ENCODE measurements at places on chromosomes 13 and 19.
A peak's percentile ranks its signal among the peaks of the same experiment; 100 is the strongest.

GRCh38 chr13:112916296-112916695 is 52.7 kb upstream of the MCF2L start:
- no peak for DNase-seq

DNA sequence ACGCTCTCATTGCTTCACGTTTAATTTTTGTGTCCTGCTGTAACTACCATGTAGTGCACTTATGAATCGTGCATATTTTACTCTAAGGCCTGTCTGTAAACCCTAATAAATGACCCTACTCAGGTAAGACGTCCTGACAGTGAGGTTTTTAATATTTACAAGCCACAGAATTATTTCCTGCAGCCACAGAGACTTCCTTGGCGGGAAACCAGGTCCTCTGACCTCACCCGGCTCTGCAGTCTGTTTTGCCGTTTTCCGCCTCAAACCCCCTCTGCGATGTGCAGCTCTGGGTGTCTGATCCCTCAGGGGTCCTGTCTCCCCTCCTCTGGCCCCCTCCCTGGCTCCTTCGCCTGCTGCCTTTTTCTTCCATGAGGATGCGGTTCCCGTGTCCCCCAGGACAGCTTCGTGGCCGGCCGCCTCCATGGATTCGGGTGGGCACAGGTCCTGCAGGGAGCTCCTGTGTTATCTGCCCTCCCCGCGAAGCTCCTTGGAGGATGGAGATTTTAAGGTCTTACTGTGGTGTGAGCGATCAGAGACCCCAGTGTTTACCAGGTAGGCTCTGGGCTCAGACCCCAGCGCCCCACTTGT is 66.3 kb downstream of the MCF2L start:
- peak; percentile 41 for DNase-seq

DNA sequence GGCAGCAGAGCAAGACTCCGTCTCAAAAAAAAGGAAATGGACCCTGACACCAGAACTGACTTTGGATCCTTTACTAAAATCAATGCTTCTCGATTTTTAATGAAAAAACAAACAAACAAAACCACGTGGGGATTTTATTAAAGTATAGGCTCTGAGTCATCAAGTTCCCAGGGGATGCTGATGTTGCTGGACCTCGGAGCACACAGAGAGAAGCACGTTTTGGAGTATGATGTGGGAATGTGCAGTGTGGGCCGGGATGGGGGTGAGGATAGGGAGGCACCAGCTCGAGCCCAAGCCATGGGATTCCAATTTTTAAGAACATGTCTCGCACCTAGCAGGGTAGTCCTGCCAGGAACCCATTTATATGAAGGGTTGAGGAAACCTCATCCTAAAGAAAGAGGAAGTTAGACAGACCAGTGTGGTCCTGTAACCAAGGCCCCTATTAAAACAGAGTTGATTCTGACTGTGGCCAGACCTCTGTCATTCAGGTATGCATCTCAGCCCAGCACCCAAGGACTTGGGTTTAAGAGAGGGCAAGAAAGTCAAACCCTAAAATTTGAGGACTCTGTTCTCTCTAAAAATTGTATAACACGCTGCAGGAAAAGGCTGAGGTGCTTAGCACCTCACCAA is 6.4 kb downstream of the FLT1 start:
- DNase-seq: no peak

- DNase-seq: peak; percentile 86
Observed at GRCh38 chr19:32691952-32692726, 518 bp downstream of the NUDT19 start.

DNA sequence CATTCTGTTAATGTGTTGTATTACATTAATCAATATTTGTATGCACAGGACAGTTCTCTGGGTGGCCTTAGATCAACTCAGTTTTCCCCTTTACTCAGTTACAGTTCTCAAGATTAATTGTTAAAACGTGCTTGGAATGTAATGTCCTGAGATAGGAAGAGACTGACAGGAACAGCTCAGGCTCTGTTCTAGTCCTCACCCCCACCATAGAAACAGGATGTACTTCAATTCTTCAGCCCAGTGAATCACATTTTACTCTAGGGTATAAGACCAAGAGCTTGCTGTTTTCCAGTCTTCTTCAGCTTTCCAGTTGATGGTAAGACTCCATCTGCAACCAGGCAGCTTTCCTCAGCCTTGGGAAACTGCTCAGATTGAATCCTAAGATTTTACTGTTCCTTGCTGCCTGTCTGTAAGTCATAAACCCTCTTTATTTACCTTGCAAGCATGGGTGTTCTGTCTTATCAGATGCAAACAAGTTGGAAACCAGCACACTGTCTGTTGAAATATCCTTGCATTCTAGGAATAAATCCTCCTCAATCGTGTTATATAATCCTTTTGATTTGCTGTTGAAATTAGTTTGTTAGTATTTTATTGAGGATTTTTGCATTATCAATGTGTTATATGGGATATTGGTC is 836.9 kb upstream of the PCDH9 start:
- no peak for DNase-seq

GRCh38 chr13:111241862-111242261 is 78.6 kb upstream of the TEX29 start:
- DNase-seq: no peak

- no peak for DNase-seq
Observed at GRCh38 chr19:12751635-12752034, at the start of gene BEST2. BEST2 (plus strand) TSS chr19:12751791; CDS start chr19:12752593, 802 bp downstream.

DNA sequence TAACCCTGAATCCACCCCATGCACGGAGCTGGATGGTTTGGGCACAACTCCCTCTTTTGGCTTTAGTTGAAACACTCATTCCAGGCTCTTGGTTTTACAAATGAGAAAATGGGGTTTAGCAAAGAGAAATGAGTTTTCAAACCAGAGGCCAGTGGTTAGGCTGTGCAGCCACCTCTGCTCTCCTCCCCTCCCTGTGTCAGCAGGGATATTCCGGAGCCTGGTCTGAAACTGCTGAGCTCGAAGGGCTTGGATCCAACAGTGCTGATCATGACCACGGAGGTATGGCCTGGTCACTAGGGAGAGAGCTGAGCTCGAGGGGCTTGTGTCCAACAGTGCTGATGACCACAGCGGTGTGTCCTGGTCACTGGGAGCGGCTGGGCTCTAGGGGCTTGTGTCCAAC is 41.5 kb downstream of the ZNF787 start:
- no peak for DNase-seq

Measured in aorta (tissue), 5 donors.